ENCODE measurements at places on chromosomes 2 and 18.

DNA sequence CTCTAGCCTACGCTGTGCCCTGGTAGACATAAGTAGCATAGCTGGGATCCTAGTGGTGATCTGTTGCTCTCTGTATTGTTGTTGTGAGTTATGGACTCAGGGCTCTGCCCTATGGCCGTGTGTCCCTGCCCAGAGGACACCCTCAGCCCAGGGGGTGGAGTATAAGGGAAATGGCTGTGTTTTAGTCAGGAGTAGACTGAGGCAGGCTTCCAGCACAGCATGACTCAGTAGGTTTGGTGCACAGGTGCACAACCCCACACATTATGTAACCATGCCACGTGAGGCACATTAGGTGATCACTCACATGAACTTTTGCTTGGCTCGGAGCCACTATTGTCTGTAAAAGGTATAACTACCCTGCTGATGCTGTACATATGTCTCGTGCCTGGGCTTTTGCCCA, 59.9 kb upstream of the PEX13 start:
- DNase-seq, result no peak

DNA sequence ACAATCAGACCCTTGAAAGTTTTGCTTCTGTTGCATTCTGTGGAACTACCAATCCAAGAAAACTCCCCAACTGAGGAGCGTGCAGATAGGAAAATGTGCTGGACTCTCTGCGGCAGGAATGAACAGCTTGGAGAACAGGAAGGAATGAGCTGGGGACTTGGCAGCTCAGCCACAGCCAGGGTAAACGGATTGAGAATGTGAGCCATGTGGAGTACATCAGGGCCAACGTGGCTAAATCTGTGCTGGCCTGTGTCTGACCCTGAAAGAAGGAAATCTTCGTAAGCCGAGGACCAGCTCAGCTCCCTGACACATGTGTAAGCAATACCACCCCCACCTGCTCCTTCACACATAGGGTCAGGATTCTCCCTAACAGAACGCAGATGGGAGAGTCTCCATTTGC, 1023.7 kb downstream of the BCL11A start:
- DNase-seq, result no peak

DNA sequence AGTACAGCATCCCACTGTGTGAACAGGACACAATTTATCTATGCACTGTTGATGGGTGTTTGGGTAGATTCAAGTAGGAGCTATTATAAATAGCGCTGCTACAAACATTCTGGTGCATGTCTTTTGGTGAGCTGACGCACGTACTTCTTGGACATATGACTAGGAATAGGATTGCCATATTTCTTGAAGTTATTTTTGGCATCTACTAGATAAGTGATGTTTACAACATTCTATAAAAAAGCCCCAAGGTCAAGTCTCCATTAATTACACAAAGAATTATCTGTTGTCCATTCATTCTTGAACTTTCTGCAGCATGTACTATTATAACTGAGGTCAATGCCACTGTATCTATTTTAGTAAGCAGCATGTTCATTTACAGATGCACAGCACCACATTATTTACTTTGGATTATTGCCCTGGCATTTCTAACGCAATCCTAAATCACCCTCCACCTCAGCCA, 225.5 kb upstream of the TMEM200C start:
- DNase-seq, result no peak

DNA sequence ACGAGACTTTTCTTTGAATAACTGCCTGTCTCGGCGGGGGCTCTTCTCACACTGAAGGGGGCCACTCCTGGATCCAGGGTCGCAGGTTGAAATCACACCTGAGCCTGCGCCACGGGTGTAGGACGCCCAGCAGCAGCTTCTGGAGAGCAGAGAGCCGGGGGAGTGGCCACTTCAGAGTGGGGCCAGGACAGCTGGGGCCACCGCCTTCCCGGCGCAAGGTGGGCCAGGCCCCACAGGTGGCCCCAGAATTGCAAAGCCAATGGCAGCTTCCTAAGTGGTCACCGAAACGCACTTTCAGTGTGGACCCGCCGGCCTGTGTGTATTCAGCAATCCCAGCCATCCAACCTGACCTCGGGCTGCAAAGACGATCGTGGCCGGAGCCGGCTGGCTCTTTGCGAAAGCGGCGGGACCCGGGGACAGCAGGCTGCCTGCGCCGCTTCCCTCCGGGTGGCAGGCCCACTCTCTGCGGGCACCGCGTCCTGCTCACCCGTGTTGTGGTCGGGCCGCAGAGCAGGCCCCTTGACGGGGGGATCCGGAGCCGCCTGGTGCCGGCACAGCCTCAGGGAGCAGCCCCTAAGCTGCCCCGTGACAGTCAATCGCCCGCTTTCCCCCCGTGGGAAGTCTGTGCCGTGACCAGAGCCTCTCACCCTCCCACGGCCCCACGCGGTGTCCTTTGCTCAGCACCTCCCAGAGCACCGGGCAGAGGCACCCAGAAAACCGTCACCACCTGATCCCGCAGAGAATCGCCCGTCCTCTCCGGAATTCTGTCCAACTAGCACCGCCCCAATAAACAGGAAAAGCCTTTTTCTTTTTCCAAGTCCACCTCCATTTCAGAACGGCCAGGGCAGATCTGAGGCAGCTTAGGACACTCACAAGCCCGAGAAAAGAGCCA, 144.7 kb downstream of the ZNF516 start:
- no peak for DNase-seq

GRCh38 chr18:23718731-23719130, 29.5 kb downstream of the LAMA3 start:
- DNase-seq, result no peak

DNA sequence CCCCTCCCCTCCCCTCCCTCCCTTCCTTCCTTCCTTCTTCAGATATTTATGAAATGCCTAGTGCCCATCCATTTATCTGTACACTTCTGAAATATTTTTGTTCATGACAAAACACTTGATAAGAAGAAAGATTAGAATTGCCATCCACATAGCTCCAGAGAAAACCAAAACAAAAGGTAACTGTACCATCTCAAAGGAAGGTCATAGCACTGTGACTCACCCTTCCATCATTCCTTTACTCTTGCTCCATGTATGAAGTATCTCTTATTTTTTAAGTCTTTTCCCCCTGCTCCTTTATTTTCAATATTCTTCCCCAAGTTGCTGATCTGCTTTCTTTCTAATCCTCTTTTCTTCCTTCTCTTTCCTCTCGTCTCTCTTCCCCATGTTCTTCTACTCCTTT, 9.9 kb downstream of the CNTNAP5 start:
- DNase-seq, result no peak

- DNase-seq, result no peak
Observed at GRCh38 chr18:45787346-45787745, 38.1 kb upstream of the SIGLEC15 start.

DNA sequence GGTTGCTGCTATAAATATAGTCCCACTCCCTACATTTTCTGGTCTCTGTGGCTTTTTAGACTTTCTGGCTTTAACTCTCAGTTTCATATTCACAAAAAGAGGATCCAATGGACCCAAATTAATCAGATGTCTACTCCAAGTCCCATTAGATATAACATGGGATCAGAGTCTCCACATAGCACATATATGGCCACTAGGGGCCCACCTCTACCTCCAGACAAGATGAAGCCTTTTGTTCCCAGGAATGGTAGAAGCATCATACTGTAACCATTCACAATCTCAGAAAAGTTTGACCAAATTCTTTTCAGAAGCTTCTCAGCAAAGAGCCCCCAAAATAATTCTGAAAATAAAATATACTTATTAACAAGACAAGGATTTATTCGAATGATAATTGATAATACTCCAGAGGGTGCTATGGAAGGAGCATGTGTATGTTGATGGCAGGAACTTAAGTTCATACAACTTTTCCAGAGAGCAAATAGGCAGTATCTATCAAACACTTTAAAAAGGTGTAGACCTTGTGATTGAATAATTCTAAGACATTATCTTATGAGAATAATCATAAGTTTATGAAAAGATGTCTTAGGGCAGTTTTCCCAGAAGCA, 382.3 kb upstream of the CRIM1 start:
- DNase-seq, result peak; percentile 3

DNA sequence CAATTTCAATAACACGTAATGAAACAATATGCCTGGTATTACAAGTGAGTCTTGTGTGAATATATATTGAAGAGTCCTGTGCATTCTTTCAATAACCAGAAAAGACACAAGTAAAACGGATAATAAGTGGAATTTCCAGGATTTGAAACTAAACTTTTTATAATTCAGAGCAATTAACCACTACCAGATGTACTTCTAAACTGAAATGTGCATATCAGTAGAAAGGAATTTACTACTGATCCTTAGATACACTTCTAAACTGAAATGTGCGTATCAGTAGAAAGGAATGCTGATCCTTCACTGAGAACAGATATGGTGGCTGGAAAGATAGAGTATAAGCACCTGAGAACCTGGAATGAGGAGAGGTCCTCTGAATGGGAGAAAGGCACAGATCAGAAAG, 470.9 kb upstream of the SPHKAP start:
- no peak for DNase-seq

DNA sequence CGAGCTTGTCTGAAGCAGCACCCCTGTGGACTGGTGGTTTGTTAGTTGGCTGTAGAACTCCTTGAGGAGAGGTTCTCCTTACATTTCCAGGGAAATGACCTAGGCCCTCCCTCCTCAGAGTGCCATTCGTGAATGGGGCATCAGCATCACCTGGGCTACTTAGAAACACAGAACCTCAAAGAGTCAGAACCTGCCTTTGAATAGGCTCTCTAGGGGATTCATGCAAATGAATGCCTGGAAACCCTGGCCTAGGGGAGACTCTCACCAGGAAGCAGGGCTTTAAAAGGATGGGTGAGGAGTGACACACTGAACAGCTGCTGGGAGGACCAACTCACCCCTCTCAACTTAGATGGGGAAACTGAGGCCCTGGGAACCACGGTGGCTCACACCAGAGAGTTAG, 2.1 kb upstream of the MOCOS start:
- no peak for DNase-seq
